ENCODE measurements at places on chromosomes 5 and 9.

GRCh38 chr5:174177976-174178605 lies 132.6 kb downstream of the NSG2 start:
- no peak for DNase-seq

DNA sequence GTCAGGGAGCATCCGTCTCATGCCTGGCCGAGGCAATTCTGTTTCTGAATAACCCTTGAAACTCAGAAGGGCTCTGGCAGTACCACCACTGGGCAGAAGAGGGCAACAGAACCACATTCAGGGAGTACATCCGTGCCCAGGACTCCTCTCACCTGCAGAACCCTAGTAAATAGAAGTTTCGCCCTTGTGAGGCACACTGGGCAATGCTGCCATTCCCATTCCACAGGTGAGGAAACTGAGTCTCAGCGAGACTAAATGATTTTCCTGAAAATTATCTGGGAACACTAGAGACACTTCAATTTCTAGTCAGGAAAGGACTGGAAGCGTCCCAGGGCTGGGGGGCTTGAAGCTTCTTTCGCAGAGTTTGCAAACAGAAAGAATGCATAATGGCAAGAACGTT lies 74.7 kb downstream of the FGF1 start:
- peak; percentile 69 for DNase-seq

- peak; percentile 76 for DNase-seq
Measured at GRCh38 chr5:159331093-159331973, 1.0 kb upstream of the IL12B start.

- no peak for DNase-seq
Measured at GRCh38 chr9:82784589-82784988, 278.4 kb downstream of the RASEF start.

- no peak for DNase-seq
Measured at GRCh38 chr9:123138163-123138562, 104.7 kb downstream of the GPR21 start.

GRCh38 chr5:128290152-128290858 lies 206.7 kb downstream of the SLC12A2 start:
- DNase-seq, result no peak

- DNase-seq, result no peak
Measured at GRCh38 chr5:146698651-146699050, 179.9 kb downstream of the PPP2R2B start.

- DNase-seq, result no peak
Measured at GRCh38 chr9:132970324-132971062, 8.0 kb upstream of the GFI1B start.

DNA sequence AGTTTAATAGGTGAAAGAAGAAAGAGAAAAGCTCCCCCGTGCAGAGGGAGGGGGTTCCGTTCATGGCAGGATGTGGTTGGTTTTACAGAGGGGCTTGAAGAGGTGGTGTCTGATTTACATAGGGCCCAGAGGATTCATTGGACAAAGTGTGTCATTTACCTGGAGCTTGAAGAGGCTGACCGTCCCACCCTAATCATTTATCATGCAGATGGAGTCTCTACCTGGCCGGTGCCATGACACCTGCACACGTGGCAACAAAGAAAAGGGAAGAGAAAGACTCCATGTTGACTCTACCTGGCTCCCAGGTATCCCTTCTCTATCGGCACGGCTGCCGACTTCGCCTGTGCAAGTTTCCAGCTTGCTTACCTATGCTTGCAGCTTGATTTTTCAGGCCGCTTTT lies 35.3 kb upstream of the PRRC2B start:
- no peak for DNase-seq

DNA sequence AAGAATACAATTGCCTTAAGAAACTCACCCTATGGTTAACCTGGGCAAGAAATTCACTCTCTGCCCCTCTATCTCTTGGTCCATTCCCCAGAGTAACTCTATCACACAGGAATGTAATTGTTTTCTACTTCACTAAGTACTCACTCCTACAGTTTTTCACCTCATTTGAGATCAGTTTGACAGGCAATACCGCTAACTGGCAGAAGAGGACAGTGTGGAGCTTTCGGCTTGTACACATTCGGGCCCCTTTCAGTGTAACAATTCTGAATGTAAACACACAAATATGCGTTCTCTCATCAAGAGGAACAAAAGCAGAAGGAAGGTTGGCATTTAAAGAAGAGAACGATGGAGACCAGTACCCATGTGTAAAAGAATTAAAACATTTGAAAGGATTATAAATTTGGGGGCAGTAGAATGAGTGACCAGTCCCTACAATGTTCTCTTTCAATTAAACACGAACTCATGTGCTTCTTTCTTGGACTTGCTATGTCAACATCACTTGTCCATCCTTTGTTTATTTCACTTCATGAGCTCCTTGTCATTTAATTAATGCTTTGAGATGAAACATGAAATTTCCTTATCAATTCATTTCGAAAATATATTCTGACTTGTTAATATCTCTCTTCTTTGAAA lies 188.5 kb upstream of the GRAMD2B start:
- no peak for DNase-seq

GRCh38 chr9:123925161-123925560 lies 4.8 kb downstream of the DENND1A start:
- no peak for DNase-seq

- no peak for DNase-seq
Measured at GRCh38 chr5:103490030-103490739, 72.4 kb downstream of the NUDT12 start.

GRCh38 chr5:54404568-54404967 lies 50.9 kb upstream of the HSPB3 start:
- no peak for DNase-seq

DNA sequence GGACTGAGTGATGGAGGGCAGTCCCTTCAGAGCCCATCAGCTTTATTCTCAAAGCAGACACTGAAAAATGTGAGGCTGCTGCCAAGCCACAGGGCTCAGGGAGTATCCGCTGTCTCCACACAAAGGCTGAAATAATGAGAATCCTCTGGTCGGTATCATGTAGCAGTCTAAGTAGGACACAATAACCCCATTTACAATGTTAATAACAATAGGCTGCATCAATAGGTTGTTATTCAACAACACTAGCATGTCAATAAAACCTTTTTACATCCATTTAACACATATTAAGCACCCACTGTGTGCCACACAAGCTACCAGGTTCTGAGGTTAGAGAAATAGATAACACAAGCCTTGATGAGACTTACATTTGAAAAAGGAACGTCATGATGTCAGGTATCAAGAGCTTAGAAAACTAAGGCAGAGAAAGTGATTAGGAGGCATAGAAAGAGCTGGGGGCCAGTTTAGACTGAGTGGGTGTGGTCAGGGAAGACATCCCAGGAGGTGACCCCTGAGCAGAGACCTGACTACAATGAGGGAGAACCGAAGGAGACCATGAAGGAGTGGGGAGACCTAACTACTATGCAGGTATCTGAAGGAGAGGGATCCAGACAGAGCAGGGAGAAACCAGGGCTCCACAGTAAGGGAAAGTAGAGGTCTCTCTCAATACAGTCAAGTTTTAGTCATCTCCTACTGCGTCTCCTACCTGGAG lies 140.1 kb upstream of the GRIA1 start:
- DNase-seq, result no peak

DNA sequence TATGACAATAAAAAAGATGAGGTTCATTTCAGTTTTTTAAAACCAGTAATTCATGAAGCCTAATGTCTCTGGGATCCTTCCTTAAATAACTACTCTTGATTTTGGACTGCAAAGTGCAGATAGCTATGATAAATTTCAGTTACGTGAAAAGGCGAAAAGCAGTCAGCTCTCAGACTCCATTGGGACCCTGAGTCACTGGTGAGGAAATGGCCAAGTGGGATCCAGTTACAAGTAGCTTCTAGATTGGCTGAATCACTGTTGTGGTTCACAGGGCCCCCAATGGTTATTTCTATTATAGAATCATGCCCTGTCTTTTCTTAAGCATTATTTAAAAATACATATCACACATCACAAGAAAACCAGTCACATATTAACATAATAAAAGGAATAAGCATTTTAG lies 31.1 kb upstream of the PPP3R2 start:
- DNase-seq, result no peak

- DNase-seq, result no peak
Measured at GRCh38 chr5:171999877-172000276, 6.6 kb downstream of the FBXW11 start.

DNA sequence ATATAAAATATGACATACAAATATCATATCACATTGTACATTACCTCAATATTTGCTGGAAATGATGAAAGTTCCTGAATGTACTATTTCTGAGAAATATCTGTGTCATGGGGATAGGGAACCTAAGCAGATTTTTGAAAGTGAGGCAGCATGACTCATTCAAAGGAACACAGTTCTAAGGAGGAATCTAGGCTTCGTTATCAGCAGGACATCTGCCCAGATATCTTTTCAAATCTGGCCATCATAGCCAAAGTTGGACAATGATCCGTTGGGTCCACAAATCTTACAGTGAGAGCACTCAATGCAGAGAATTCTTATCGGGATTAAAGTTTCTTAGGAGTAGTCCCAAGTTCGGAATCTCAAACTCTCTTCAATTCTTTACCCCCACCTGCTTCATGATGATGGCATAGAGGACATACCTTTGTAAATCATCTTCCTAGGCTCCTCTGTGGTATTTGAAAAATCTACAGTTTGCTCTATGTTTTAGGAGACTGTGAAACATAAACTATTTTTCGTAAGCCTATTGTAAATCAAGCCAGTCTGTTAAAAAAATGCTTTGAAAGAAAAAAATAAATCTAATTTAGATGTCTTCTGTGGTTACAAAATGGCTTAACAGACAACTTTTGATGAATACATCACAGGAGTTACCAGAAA lies 29.4 kb upstream of the ALDH1A1 start:
- DNase-seq, result no peak

DNA sequence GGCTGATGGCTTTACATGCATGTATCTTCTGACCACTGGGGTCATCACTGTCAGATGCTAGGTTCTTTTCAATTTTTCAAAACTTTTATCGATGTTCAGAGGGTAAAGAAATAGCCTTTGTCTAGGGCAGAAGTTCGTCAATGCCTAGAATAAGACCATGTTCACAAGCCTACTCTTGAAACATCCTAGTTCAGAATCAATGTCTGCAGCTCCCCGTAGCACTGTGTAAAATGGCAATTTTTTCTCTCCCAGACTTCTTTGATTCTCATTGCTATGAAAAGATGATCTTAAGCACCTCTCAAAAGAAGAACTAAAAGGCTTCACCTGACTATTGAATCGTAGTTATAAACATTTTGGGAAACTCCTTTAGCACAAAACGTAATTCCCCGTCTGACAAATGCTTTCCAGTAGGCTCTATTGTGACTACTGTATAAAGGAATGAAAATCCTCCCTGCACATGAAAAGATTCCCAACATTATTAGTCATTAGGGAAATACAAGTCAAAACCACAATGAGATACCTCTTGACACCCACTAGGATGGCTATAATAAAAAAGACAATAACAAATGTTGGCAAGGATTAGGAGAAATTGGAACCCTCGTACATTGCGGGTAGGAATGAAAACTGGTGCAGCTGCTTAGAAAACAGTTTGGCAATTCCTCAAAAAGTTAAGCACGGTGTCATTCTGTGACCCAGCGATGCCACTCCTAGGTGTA lies 263.5 kb downstream of the ARHGAP26 start:
- DNase-seq, result no peak

GRCh38 chr9:21432672-21433425 lies 7.4 kb upstream of the IFNA1 start:
- DNase-seq, result no peak

- no peak for DNase-seq
Measured at GRCh38 chr5:21681911-21682310, 1171.2 kb downstream of the CDH12 start.
